ENCODE measurements at places on chromosomes 3 and 15.

DNA sequence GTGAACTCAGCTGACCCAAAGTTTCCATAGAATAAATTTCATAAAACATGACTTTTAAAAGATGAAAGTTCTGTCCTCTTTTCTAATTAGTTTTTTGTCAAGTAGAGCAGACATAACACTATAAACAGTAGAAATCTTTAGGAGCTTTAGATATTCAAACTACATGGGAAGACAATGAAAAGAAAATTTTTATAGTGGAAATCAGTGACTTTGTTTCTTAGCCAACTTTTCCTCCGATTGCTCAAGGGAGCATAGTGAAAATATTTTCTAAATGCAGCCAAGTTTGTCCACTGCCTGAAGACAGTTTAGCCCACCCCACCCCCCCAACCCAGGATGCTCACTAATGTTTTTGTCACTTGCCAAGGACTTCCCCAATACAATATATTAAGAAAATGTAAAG is 114.9 kb downstream of the PLD1 start:
- H3K4me3 ChIP-seq, result no peak overlapping the region
- H3K27ac ChIP-seq, result no peak overlapping the region
- no peaks in the 10 kb centered on the region for H3K4me1 ChIP-seq
- no peaks in the 10 kb centered on the region for H3K27me3 ChIP-seq
- DNase-seq, result no peak
- H3K36me3 ChIP-seq, result no peaks in the 10 kb centered on the region

- DNase-seq, result no peak
- H3K4me3 ChIP-seq, result no peak overlapping the region
- no peaks in the 10 kb centered on the region for H3K36me3 ChIP-seq
- H3K4me1 ChIP-seq, result peaks cover 2% of the 10 kb centered on the region
Measured at GRCh38 chr15:38562278-38562677, 2.3 kb downstream of the RASGRP1 start.

DNA sequence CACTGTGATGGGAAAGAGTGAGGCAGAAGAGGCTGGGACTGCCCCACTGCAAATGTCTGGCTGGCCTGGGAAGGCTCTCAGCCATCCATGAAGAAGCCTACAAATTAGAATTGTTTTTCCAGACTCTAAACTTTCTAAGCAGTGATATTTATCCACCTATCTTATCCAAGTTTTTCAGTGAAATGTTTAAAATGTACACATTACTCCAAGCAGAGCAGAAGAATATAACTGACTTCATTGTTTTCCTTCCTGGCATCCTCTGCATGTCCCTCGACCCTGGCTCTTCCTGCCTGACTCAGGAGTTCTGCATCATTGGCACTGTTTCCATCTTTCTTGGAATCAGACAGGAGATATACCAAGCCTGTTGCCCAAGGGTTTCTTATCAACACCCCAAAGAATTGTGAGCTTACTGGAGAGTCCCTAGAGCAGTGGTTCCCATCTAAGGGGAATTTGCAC is 401.5 kb upstream of the PROK2 start:
- no peaks in the 10 kb centered on the region for H3K4me1 ChIP-seq
- no peak overlapping the region for H3K4me3 ChIP-seq
- no peaks in the 10 kb centered on the region for H3K27me3 ChIP-seq
- H3K27ac ChIP-seq, result no peak overlapping the region

DNA sequence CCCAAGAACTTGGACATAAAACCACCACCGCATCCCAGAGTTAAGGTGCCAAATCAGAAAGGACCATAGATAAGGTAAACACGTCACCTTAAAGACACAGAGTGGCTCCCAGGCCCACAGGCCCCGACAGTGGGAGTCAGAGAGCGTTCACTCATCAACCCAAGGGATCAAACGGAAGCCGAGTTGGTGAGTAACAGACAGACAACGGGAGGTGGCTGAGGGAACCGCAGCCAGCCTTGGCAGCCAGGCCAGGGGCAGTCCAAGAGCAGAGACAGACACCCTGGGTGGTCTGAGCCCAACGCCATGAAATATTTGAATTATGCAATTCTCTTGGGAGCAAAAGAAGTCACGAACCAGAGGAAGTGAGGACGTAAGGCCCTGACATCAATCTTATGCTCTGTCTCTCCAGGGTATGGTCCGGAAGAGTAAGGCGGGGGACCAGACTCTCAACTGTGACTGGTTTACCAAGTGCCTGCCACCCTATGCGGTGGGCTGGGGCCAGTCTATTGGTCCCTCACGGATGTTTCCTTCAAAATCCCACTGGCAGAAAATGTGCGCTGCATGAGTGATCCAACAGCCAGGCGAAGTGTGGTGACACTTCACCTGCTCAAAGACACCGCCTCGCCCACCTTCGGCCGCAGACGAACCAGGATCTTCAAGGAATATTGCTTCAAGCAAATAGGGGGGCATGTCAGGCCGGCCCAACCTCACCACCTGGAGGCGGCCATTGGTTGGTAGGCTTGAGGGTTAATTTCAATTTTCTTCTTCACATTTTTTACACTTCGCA is 34.3 kb downstream of the TMEM44 start:
- no peaks in the 10 kb centered on the region for H3K27me3 ChIP-seq
- no peaks in the 10 kb centered on the region for H3K36me3 ChIP-seq
- H3K4me3 ChIP-seq, result no peak overlapping the region
- no peak overlapping the region for H3K27ac ChIP-seq
- H3K4me1 ChIP-seq, result no peaks in the 10 kb centered on the region

DNA sequence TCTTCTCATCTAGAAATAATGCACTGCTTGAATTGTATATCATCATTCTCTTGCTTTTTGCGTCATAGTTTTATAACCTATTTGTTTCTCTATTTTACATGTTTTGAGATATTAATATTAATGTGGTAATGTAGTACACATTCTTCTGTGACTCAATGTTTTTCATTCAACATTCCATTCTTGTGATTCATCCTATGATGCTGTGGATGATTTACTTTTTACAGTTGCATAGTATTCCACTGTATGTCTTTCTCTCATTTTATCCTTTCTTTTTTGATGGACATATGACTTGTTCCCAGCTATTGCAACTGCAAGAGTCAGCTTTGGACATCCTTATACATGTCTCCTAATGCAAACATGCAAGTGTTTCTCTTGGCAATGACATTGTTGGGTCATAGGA is 20.6 kb upstream of the VEPH1 start:
- no peaks in the 10 kb centered on the region for H3K27me3 ChIP-seq
- H3K4me1 ChIP-seq, result no peaks in the 10 kb centered on the region
- H3K4me3 ChIP-seq, result no peak overlapping the region
- no peak for DNase-seq
- no peaks in the 10 kb centered on the region for H3K36me3 ChIP-seq

DNA sequence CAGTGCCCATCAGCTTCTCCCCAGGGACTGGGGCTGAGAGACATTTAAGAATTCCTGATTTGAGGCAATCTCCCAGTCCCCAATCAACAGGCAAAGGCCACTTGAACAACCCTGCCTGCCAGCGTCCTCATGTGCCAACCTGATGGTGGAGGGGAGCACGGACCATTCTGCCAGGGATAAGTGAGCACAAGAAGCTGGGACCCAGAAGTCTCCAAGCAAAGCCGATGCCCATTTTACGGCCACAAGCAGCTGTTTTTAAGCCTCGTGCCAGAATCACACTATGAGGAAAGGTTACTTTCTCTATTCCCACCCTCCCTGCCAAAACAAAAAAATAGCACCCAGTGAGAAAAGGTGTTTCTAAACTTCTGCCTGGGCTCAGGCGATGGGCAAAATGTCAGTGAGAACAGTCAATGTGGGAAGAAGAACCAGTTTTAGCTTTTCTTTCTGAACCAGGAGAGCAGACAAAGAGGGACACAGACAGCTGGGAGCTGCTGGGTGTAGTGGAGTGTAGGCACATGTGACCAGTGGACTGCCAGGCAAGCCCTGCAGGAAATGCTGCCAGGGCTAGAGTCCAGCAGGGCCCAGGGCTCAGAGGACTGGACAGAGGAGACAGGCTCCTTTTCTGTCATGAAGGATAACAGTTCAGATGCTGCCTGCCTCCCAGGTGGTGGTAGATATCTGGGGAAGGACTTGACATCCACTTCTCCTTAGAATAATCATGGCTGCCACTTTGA is 57.7 kb downstream of the ATP2B2 start:
- DNase-seq, result no peak
- no peak overlapping the region for H3K27ac ChIP-seq
- H3K36me3 ChIP-seq, result no peaks in the 10 kb centered on the region
- no peak overlapping the region for H3K4me3 ChIP-seq

- H3K4me3 ChIP-seq, result no peak overlapping the region
Measured at GRCh38 chr3:158452334-158452733, 118.7 kb upstream of the MLF1 start.

GRCh38 chr3:145483992-145484391 is 677.0 kb downstream of the PLOD2 start:
- no peaks in the 10 kb centered on the region for H3K27me3 ChIP-seq
- H3K36me3 ChIP-seq, result no peaks in the 10 kb centered on the region
- H3K4me3 ChIP-seq, result no peak overlapping the region
- no peak overlapping the region for H3K27ac ChIP-seq
- no peaks in the 10 kb centered on the region for H3K4me1 ChIP-seq

GRCh38 chr3:45741742-45742460 is 52.7 kb downstream of the SACM1L start:
- no peak overlapping the region for H3K27ac ChIP-seq
- no peak overlapping the region for H3K4me3 ChIP-seq
- peaks cover 32% of the 10 kb centered on the region for H3K36me3 ChIP-seq
- no peaks in the 10 kb centered on the region for H3K4me1 ChIP-seq
- H3K27me3 ChIP-seq, result no peaks in the 10 kb centered on the region

GRCh38 chr3:61417352-61417751 is 144.0 kb upstream of the PTPRG start:
- H3K4me3 ChIP-seq, result no peak overlapping the region
- H3K36me3 ChIP-seq, result no peaks in the 10 kb centered on the region
- H3K4me1 ChIP-seq, result no peaks in the 10 kb centered on the region
- no peak for DNase-seq
